ELR (cell line): ENCODE measurements at places on chromosomes 16 and 17.

DNA sequence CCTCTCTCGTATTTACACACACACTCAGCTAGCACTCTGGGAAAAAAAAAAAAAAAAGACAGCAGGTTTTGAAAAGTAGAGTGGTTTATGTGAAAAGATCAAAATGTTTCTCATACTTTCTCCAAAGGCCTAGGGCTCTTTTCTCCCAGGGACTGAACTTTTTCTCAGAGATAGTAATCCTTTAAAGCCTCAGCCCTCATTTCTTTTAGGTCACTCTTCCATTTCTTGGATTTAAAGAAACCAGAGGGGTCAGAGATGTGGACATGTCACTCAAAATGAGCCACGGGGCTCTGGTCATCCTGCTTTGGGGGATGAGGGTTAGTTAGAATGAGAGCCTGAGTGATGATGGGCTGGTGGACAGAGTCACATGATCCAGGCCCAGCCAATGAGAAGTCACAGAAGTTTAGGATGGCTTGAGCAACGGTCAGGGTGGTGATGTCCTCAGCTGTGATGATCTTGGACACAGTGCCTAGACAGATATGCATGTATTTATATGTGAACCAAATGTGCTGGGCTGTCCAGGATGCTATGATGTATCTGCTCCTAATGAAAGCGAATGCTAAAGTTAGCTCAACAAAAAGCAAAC is 33.7 kb upstream of the AXIN2 start:
- peak; percentile 17 for DNase-seq

GRCh38 chr16:50778284-50779163 is 36.6 kb downstream of the CYLD start:
- DNase-seq: no peak

DNA sequence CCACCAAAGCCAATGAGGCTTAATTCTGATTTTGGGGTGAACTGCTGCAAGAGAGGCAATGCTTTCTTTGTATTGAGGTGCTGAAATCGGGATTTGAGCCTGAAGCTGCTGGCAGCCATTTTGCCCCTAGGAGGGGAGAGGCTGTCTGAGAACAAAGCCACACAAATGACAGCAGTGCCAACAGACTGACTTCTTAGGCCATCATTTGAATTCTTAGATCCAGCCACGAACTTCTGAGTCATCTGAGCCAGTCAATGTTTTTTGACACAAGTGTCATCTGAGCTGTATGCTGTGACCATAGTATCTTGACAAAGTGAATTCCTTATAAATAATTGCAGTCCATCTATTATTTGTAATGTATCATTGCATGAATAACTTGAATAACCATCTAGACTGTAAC is 29.0 kb downstream of the HYDIN start:
- no peak for DNase-seq

GRCh38 chr16:54954220-54954619 is 23.6 kb downstream of the IRX5 start:
- DNase-seq: no peak

DNA sequence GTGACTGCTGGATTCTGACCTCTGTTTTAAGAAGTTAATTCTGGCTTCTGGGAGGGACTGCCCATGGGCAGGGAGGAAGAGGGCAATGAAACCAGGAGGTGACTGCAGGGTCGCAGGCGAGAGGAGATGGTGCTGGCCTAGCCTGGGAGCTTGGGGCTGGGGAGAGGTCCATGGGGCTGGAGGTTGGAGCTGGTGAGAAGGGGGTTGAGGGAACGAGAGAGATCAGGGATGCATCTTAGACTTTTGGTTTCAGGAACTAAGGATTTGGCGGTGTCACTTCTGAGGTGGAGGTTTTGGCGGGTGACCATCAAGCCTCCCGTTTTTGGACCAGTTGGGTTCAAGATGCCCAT is 64.6 kb downstream of the NKD1 start:
- DNase-seq: no peak

DNA sequence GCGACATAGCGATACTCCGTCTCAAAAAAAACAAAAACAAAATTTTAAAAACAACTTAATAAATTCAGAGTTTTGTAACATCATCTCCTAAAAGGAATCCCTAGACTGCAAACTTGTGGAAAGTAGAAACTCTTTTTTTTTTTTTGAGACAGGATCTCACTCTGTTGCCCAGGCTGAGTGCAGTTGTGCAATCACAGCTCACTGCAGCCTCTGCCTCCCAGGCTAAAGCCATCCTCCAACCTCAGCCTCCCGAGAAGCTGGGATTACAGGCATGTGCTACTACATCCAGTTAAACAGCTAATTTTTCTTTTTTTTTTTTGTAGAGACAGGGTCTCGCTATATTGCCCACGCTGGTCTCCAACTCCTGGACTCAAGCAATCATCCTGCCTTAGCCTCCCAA is 19.7 kb downstream of the EZH1 start:
- no peak for DNase-seq

- DNase-seq: no peak
Measured at GRCh38 chr16:67391424-67392300, 1.6 kb downstream of the TPPP3 start.

GRCh38 chr16:48963306-48963705 is 318.3 kb downstream of the CBLN1 start:
- DNase-seq: peak; percentile 60

GRCh38 chr16:2584729-2585650 is 47.2 kb downstream of the PDPK1 start:
- no peak for DNase-seq

GRCh38 chr17:56434610-56435009 is 158.9 kb upstream of the NOG start:
- no peak for DNase-seq

DNA sequence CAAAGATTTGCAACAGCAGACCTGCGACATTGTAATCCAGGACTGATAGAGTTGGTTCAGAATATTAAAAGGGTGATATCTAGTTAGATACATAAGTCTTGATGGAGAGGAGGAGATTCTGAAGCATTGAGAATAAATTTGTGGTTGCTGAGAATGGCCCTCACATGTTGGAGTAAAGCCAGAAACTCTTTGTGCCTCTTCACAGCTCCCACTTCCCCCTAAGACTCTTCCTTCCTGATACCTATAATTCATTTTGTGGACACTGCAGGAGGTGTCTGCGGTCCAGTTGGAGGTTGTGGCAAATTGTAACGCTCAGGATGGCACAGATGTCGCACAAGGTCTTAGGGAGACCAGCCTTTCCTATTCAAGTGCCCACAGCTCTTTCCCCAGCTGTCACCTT is 17.5 kb downstream of the WWOX start:
- DNase-seq: no peak
